NCI-H1092 (cell line): ENCODE measurements at places on chromosomes 6 and 20.

DNA sequence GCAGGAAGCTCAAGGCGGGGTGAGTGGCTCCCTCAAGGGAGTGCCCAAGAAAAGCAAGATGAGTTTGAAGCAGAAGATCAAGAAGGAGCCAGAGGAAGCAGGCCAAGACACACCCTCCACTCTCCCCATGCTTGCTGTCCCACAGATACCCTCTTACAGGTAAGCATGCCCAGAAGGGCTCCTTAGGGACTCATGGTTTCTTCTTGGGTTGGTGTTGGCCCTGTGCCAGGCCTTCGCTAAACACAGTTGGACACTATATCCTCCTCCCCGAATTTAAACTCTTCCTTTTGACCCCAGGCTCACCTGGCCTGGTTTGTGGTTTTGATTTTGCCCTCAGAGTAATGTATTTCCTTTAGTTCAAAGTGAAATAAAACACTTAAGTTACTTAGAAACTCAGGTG lies 5.1 kb downstream of the BRPF3 start:
- no peak for DNase-seq

DNA sequence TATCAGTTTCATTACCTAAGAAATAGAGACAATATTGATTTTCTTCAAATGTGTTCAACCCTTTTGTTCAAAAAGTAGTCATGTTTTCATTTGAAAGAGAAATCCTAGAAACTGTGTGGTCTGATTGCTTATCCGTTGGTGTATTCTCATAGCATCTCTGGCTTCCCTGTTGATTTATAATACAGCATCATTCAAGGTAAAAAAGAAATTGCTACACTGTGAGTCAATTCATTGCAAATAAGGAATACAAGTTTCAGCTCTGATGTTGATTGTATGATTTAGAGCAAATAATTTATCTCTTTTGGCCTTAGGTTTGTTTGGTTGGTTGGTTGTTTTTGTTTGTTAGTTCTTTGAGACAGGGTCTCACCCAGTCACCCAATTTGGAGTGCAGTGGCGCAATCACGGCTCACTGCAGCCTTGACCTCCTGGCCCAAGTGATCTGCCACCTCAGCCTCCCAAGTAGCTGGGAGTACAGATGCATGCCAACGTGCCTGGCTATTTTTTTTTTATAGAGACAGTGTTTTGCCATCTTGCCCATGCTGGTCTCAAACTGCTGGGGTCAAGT lies 185.5 kb upstream of the TNFAIP3 start:
- no peak for DNase-seq

- DNase-seq = no peak
These were observed 108.5 kb downstream of the LY86 start for GRCh38 chr6:6696867-6697531.

- DNase-seq = no peak
These were observed 172.8 kb downstream of the CDH4 start for GRCh38 chr20:61424628-61425420.

DNA sequence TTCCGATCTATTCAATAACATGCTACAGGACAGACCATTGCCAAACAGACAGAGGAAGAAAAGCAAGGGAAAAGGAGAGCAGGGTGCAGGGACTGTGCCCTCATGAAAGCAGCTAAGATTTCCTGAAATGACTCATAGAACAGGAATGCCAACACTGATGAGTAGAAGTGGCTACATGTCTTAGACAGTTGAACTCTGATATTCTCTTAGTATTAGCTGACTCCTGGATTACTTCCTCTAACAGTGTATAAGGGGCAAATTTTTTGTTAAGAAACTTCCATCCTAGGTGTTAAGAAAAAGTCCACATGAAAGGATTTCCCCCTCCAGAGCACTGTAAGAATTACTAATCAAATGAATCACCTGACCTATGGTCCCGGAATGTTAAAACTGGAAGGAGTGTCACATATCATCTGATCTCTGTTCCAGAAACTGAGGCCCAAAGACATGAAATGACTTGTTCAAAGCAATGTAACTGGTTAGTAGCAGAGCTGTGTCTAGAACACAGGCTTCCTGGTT lies 224.9 kb downstream of the IBTK start:
- DNase-seq = no peak

- DNase-seq = no peak
These were observed 8.5 kb downstream of the MTCH1 start for GRCh38 chr6:36977470-36977941.

DNA sequence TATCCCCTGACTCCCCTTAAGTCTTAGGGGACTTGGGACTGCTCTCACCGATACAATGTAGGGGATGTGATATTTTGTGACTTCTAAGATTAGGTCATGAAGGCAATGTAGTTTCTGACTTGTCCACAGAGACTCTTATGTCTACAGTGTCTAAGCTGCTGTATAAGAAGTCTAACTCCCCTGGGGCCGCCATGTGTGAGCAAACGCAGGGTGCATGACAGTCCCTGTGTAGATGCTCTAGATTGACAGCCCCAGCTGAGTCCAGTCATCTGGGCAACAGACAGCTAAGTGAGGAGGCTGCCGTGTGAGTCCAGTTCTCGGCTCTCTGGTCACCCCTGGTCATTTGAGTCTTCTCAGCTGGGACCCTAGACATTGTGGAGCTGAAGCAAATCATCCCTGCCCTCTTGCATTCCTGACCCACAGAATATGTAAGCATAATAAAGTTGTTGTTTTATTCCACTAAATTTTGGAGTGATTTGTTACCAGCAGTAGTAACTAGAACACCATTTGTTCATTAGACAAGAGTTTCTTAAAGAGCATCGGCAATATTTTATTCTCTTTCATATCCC lies 743.3 kb upstream of the CHD6 start:
- DNase-seq = no peak

DNA sequence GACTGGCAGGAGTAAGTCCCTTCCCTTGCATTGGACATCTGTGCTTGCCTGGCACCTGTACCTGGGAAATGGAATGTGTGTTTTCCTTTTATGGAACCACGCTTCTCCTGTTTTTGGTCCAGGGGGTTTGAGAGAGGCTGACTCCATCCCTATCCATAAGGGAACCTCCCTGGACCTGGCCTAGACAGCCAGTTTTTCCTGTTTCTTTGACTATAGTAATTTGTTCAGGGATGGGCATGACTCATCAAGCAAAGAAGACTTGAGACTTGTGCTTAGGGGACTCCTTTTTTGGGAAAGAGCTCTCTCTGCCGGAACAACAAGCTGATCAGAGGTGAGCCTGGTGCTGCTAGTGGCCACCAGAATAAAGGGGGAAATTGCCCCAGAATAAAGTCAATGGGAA lies 393.8 kb downstream of the CDH26 start:
- no peak for DNase-seq

DNA sequence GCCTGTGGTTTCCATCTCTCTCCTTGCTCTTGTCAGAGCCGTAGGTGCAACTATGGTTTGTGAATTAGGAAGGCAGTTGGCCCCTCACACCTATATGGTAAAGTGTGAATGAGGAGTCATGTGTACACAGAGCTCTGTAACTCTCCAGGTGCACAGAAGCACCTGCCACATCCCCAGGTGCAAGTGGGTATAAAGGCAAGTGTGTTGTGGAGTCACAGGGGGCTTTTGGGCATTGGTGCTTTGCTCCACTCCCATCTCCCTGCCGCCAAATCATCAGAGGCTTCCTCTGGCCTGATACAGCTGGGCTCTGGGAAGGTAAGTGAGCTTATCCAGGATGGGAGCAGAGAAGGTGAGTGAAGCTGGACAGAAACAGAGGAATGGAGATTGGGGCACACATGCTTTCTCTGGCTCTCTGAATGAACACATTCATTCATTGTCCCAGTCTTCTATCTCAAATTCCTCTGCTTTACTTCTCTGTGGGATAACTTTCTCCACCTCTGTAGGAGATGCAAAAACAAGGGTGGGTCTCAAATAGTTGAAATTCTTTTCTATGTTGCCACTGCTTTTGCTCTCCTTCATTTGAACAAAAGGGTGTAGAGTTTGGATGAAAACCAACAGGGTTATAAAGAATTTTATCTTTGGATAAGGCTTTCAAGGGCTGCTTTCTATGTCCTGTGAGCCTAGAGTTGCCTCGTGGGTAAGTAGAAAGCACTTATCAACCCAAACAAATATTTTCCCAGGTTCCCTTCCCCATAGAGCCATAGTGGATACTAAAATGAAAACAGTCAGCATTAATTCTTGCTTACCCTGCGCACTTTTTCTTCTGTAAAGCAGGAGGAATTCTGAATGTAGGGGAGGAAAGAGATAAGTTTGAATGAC lies 45.0 kb upstream of the RIPOR2 start:
- no peak for DNase-seq

DNA sequence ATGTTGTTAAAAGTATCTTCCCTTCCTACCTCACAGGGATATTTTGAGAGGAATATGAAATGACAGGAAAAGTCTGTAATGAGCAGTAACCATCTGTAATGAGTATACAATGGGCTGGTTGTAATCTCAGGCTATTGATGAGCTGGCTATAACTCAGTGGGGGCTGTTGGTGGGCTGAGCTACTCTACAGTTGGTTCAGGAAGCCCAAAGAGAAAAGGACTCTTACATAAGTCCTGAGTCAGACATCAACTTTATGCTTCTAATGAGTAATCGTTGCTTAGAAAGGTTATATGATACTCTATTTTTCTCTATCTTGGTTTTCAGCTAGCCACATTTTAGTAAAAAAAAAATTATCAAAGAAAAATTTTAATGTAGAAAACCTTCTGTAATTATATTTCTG lies 26.4 kb downstream of the ZNF391 start:
- DNase-seq = no peak
